ENCODE measurements at places on chromosomes 12 and 14.

- no peak for DNase-seq
Observed at GRCh38 chr14:38329246-38329645, 73.4 kb upstream of the CLEC14A start.

- DNase-seq = no peak
Observed at GRCh38 chr12:127263621-127264020, 1003.3 kb upstream of the TMEM132C start.

- no peak for DNase-seq
Observed at GRCh38 chr12:3761116-3761735, 8.3 kb upstream of the CRACR2A start.

- no peak for DNase-seq
Observed at GRCh38 chr12:78035901-78036606, 205.4 kb downstream of the NAV3 start.

All from left ventricle myocardium inferior (tissue), 1 donor.